ENCODE measurements at places on chromosomes 13 and 19.

DNA sequence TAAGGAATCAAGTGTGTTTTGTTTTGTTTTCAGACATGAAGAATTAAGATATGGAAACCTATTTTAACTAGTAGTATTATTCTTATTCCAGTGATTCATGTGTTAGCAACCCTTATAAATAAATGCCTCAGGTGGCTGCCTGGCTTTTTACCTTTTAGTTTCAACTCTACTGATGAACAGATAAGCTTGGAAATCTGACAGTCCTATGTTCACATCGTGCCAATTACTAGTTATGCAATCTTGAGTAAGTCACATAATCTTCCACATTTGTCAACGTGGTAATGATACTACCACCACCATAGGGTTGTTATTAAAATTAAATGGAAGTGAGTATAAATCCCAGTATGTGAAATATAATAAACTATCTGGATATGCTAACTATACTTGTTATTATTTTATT is 64.3 kb downstream of the TBC1D4 start:
- DNase-seq: no peak

DNA sequence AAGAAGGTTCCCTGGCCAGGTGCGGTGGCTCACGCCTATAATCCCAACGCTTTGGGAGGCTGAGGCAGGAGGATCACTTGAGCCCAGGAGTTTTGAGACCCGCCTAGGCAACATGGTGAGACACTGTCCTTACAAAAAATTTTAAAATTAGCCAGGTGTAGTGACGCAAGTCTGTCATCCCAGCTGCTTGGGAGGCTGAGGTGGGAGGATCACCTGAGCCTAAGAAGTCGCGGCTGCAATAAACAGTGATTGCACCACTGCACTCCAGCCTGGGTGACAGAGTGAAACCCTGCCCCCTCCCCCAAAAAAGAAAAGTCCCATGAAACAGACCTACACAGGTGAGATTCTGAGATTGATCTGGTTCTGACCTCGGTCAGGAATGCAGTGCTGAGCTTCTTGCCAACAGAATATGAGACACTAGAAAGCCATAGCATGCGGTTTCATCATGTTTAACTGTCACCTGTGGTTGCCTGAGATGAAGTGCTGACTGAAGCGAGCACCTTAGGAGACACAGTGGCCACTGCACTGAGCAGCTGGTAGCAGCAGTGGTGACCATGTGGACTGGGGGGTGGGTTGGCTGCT is 2.0 kb upstream of the A1BG start:
- DNase-seq: no peak

DNA sequence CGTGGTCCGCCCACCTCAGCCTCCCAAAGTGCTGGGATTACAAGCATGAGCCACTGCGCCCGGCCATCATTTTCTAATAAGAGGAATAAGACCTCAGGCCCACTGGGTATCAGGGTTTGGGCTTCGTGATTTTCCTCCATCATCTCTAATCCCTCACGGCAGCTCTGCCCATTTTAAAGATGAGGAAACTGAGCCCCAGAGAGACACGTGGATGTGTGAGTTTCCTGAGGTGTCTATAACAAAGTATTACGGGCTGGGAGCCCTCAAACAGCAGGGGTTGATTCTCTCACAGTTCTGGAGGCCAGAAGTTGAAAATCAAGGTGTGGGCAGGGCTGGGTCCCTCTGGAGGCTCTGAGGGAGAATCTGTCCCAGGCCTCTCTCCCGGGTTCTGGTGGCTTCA is 33.7 kb downstream of the MYO9B start:
- no peak for DNase-seq

DNA sequence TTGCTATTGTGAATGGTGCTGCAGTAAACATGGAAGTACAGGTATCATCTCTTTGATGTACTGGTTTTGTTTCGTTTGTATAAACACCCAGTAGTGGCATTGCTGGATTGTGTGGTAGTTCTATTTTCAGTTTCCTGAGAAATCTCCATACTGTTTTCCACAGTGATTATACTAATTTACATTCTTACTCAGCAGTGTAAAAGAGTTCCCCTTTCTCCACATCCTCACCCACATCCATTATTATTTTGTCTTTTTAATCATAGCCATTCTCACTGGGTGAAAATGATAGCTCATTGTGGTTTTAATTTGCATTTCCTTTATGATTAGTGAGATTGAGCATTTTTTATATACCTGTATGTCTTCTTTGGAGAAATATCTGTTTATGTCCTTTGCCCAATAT is 62.3 kb upstream of the PARP4 start:
- no peak for DNase-seq

DNA sequence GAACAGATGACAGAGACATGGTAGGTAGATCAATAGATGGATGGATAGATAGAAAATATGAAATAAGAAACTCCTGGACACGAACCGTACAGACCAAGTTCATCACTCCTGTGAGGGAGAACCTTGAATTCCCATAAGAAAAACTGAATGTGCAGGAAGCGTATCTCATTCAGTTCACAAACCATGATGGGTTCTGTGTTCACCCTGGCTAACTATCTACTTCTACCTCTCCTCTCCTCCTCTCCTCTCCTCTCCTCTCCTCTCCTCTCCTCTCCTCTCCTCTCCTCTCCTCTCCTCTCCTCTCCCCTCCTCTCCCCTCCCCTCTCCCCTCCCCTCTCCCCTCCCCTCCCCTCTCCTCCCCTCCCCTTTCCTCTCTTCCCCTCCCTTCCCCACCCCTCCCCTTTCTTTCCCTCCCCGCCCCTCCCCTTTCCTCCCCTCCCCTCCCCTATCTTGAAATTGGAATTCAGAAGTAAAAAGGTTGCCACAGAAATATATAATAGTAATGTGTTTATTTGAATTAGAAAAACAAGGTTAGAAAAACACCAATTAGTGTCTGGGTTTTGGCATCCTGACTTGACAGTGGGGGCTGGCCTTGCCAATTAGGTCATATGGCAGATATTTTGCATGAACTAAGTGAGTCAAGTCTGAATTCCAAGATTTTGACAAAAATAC is 75.9 kb downstream of the ANKRD10 start:
- no peak for DNase-seq

DNA sequence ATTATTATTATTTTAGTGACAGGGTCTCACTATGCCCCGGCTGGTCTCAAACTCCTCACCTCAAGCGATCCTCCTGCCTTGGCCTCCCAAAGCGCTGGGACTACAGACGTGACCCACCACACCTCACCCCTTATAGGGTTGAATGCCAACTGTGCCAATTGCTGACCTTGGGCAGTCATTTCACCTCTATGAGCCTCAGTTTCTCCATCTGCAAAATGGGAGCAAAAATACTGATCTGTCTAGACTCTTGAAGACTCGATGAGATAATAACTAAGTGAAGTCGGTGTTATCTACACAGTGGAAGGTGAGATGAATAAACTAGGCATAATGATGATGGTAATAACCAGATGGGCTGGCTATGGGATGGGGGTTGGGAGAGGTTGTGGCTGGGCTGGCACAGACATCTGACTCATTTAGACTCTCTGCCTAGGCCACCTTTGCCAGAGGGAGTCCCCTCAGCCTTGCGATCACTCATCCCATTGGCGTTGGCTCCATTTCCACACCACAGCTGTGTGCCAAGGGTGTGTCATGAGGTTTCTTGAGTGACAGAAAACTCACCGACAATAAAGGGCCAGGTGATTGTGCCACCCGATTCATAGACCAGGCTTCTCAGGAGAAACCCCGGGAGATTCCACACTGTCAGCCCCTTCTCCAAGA is at the start of gene CASP14:
TSS of gene CASP14 (plus strand) at position 596 of the 657 bp plus-strand sequence. CDS start 2,772 bp downstream, outside the sequence.
- no peak for DNase-seq

DNA sequence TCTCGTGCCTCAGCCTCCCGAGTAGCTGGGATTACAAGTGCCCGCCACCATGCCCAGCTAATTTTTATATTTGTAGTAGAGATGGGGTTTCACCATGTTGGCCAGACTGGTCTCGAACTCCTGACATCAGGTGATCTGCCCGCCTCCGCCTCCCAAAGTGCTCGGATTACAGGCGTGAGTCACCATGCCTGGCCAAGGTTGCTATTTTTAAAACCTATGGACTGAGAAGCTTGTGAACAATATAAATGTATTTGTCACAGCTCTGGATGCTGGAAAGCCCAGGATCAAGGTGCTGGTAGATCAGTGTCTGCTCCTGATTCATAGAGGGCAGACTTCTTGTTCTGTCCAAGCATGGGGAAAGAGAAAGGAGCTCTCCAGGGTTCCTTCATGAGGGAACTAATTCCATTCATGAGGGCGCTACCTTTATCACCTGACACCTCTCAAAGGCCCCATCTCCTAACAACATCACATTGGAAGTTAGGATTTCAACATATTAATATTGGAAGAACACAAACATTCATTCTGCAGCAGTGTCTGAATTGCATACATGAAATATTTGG is 16.1 kb downstream of the CARD8 start:
- DNase-seq: no peak

DNA sequence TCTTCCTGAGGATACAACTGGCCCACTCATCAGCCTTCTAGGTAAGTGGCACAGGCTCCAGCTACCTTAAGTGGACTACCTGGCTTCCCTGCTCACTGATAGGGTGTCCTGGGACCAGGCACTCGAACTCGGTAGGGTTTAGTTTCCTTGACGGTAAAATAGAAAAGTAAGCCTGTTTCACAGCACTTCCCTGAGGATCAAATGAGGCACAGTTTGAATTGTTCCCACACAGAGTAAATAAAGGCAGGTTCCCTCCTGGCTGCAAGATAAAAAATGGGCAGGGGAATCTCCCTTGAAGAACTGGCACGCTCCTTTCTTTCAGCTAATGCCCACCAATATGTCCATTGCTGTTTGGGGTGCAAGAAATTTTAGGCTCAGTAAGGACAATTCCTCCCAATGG is 1.1 kb upstream of the FAM124A start:
- DNase-seq: no peak

GRCh38 chr13:48560657-48561337 is 27.9 kb upstream of the RCBTB2 start:
- no peak for DNase-seq

GRCh38 chr13:46577696-46578589 is 25.0 kb downstream of the LRCH1 start:
- DNase-seq: no peak

DNA sequence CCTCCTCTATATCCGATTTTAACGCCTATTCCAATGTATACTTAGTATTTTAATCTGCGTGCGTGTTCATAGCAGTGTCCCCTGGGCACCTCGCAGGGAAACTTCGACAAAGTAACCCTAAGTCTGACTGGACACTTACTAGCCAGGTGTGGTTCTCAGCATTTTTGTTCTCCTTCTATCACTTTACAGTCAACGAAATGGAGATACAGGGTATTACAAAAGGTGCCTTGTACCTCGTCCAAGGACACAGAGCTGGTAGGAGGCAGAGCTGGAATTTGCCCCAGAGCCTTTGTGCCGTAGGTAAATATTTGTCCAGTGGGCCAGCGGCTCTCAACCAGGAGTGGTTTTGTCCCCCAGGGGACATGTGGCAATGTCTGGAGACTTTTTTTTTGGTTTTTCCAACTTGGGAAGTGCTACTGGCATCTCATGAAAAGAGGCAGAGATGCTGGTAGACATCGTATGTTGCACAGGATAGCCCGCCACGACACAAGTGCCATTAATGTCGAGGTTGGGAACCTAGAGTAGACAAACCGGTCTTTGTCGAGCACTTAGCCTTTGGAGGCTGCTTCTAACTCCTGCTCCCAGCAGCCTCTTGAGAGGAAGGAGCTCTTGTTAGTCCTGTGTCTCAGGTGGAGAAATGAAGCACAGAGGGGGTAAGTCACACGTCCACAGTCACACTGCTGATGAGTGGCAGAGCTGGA is 1.1 kb downstream of the ZNF444 start:
- DNase-seq: no peak

- no peak for DNase-seq
Measured at GRCh38 chr13:28744091-28744536, 25.3 kb upstream of the SLC46A3 start.

GRCh38 chr19:39423258-39424086 is 11.0 kb downstream of the PLEKHG2 start:
- no peak for DNase-seq

GRCh38 chr19:50181121-50181520 is 18.0 kb upstream of the IZUMO2 start:
- no peak for DNase-seq

DNA sequence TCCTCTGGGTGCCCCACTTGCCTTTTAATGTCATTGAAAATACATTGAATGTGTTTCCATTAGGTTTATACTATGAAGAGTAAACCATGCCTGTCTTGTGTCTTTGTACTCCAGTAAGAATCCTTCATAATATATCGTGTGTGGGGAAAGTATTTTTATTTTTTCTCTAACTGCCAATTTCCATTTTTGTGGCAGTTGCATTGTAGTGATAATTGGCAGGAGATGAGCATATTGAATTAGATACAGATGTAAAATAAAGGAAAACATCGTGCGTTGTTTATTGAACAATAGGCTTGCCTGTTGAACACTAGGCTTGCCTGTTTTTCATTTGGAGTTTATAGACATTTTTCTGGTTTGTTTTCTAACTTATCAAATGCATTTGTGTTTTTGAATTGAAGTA is 218.8 kb downstream of the NBEA start:
- no peak for DNase-seq

DNA sequence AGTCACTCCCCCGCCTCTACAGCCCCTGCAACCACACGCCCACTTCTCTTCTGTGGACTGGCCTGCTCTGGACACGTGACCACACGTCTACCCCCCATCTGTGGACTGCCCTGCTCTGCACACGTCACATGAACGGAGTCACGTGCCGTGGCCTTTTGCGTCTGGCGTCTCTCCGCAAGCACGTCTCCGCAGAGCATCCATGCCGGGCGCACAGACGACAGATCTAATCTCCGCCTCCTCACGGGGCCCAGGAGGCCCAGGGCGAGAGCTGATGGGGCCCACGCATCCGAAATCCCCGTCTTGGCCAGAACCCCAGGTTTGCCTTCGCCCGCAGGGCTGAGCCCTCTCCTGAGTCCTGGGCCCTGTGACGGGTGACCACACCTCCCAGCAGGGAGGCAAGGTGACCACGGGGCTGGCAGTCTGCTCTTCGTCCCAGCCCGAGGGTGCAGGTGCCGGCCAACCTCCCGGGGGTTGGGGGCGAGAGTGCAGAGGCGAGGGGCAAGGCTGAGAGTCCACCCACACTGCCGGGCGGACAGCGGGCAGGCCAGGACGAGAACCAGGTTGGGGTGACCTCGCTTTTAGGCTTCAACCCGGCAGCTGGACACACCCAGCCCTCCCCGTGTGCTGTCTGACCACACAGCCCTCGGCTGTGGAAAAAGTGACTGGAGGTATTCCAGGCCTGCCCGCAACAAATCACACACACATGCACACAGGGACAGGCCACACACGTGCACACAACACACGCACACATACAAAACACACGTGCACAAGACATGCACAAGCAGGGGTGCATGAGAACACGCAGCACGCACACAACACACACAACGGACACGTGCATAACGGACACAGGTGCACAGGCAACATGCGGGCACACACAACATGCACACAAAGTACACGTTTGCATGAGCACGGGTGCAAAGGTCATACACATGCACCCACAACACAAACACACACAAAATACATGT is 3.9 kb downstream of the SBNO2 start:
- DNase-seq: no peak

DNA sequence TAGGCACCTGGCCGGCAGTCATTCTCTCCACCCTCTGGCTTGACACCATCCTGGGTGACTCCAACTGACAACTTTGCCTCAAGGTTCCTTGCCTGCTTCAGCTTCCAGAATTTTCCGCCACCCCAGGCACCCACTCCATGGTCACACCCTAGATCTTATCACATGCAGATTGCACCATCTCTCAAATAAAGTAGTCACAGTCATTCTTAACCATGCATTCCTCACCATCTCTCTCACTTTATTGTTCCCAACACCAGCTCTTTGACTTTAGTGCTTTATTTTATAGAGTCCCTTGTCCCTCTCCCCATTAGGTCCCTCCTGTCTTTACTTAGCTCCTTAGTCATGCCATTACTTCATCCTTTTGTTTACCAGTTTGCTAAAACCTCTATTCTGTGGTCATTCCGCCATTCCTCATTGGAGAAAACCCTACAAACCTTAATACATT is 351.7 kb downstream of the SPRY2 start:
- DNase-seq: no peak

All from urinary bladder (tissue), 4 donors.